ENCODE measurements at places on chromosomes 3 and 15.

GRCh38 chr3:141738891-141739363 lies 829 bp downstream of the RNF7 start:
- DNase-seq, result no peak

DNA sequence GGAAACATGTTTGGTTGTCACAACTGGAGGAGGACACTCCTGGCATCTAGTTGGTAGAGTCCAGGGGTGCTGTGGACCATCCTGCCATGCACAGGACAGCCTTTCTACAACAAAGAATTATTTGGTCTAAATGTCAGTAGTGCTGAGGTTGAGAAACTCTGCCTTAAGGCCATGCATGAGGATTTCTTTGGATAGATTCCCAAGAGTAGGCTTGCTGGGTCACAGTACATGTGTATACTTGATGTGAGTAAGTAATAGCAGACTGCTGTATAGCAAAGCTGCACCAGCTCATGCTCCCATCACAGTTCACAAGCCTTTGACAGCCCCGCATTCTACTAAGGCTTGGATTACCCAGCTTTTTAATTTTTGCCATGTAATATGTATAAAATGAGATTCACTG lies 151.3 kb downstream of the MFSD1 start:
- DNase-seq, result no peak

DNA sequence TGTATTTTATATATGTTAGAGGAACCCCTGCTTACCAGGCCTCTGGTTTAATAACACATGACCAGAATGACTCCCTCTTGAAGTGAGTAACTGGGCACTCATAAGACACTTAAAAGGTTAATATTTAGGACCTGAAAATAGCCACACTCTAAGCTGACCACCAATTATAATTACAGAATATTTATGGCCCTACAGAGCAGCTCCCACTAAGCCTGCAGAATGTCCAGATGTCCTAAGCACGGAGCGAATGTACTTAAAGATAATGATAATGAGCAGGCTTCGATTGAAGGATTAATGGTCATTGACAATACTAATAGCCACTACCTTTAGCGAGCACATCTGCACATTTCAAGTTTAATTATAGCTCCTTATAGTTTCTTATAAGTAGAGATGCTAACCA lies 22.8 kb upstream of the KCTD6 start:
- no peak for DNase-seq

DNA sequence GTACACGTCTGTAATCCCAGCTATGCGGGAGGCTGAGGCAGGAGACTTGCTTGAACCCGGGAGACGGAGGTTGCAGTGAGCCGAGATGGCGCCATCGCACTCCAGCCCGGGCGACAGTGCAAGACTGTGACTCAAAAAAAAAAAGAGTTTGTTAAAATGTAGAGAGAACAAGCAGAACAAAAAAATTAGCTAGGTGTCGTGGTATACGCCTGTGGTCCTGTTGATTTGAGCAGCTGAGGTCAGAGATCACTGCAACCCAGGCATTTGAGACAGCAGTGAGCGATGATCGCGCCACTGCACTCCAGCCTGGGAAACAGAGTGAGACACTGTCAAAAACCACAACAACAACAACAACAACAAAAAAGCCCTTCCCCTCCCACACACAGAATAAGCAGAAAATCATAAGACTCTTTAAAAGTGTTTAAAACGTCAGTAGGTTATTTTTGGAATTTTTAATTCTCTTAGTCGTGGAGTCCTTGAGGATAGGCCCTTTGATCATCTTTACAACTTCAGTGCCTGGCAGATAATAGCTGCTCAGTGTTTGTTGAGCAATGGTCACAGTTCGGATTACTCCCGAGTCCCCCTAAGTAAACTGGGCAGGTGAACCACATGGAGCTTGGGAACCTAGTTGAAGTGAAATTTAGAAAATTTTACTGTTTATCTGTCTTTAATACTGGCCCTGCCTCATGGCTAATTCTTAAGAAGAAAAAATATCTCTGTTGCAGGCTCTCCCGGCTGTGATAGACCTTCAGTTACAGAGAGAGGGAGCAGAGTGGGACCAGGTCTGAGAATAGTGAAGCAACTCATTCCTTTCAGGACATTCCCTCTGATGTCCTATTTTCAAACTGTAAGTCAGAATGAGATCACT lies 6.2 kb downstream of the NIPA2 start:
- no peak for DNase-seq

DNA sequence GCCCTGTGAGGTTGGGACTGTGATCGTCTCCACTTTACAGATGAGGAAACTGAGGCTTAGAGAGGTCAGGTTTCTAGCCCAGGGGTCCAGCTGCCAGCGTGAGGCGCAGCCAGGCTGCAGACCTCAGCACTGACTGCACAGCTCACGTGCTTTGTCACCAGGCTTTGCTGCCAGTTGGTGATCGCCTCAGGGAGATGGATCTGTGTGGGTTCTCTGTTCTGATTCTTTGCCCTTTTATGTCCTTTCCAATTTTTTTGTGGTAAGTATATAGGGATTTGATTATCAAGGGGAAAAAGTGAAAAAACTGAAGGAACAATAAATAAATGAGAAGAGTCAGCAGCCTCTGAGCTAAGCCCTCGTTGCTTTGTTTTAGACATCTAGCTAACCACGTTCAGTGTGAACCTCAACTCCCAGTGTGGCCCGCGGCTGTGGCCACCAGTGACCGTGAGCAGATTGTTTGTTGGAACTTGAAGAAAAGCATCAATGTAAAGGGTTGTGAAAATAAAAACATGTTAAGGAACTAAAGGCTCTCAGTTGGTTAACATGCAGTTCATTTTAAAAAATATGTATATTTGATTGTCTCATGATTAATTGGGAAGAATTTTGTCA lies 117.6 kb downstream of the PDE8A start:
- DNase-seq, result peak; percentile 65

DNA sequence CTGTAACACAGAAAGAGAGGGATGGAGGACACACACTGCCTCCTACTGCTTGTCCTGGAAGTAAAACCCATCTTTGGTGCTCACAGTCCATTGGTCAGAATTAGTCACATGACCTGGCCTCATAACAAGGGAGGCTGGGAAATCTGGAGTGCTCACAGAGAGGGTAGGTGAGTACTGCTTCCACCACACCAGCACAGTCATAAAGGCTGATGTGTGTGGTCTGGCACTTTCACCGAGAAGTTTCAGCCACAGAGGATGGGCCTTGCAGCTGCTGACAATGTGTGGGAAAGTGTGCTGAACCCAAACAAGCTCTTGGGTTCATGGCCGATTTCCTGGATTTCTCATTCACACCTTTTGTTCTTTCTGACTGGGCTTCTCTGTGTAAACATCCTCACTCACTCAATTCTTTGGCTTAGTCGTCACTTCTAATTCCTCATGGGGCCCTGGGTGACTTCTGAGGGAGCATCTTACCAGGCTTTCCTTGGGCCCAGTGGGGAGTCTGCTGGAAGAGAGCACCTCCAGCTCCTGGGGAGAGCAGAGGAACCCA lies 100.7 kb downstream of the ASB7 start:
- DNase-seq, result no peak

DNA sequence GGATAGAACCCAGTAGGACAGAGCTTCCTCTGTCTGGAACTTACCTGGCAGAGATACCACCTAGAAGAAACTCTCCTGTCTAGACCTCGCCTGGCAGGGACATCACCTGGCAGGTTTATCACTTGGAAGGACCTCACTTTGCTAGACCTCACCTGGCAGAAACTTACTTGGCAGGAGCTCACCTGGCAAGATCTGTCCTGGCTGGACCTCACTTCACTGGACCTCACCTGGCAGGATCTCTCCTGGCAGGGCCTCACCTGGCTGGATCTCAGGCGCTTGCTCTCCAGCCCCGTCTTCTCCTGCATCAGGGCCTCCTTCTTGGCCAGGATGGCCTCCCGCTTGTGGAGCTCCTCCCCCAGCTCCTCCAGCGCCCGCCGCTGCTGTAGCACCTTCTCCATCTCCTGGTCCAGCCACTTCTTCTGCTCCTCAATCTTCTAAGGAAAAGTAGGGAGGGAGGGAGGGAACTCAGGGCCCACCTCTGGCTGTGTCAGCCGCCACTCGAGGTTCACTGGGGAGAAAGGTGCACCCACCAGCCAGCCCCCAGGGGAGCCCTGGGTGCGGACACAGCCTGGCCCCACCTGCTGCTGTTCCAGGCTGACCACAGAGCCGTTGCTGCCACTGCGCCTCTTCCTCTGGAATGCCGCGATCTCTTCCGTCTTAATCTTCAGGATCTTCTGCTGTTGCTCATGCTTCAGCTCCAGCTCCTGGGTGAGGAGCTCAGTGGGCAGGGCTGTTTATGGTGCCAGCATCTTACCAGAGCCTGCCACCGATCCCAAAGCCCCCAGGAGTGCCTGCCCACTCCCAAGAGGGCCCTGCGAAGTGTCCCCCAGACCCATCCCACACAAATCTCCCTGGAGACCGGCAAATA lies 22.5 kb downstream of the KIF7 start:
- no peak for DNase-seq

DNA sequence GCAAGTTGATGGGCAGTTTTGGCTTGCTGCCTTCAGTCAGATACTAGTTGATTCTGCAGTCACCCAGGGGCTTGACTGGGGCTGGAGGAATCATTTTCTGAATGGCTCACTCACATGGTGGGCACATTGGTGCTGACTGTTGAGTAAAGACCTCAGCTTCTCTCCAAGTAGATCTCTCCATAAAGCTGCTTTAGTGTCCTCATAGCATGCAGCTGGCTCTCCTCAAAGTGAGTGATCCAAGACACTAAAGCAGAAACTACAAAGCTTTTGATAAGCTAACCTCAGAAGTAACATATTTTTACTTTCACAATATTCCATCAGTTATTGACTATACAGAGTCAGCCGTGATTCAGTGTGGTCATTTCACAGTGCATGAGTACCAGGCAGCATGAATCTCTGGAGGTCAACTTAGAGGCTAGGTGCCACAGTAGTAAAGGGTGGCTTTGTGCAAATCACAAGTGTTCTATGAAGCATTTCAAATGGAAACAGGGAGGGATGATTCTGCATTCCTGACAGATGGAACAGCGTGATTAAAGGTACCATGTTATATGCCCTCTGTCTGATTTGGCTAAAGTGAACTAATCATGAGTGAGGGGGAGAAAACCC lies 24.3 kb upstream of the ATP8B4 start:
- DNase-seq, result no peak
